ENCODE measurements at places on chromosomes 7 and 10. TPM values are rescaled to one million over a fixed set of nuclear protein-coding genes. Genes with fewer than 3 reads are reported as not detected.
A peak's percentile ranks its signal among the peaks of the same experiment; 100 is the strongest.

DNA sequence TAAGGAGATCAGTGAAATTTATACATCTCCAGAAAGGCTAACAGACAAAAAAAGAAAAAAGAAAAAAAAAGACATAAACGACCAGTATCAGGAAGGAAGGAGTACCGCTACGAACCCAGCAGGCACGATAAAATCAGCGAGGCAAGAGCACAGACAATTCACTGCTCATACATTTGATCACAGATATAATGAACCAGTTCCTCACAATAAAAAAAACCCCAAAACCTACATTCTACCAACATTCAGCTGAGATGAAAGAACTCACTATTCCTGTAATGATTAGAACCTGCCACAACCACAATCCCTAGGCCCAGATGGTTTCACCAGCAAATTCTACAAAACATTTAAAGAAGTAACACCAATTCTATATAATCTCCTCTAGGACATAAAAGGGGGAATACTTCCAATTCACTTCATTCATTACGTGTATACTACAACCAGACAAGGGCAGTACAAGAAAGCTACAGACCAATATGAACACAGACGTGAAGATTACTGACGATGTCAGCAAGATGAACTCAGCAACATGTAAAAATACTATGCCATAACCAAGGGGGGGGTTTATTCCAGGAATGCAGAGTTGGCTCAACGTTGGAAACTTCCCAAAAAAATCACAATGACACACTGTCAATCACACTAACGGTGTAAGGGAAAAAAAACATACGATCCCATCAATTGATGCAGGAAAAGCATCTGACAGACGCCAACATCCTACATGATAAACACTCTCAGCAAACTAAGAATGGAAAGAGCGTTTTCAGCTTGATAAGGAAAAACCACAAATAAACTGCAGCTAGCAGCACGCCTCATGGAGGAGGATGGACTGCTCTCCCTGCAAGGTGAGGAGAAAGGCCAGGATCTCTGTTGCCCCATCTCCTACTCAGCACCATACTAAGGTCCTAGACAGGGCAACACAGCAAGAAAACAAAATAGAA, 256.2 kb downstream of the ELFN1 start:
- peak; percentile 69 for DNase-seq

The KCNIP2 gene
- 3.5 TPM for total RNA-seq

GRCh38 chr7:1853431-1853985, 183.4 kb downstream of the ELFN1 start:
- DNase-seq = no peak

The CDK14 gene
- total RNA-seq = not detected

The MYH16 gene
- total RNA-seq = not detected

The PKD2L1 gene
- not detected for total RNA-seq

The UCN3 gene
- total RNA-seq = not detected

- no peak for DNase-seq
These were observed 19.4 kb downstream of the ZMIZ1 start for GRCh38 chr10:79088176-79088575.

The DNAH11 gene
- 1.3 TPM for total RNA-seq

The ITGA8 gene
- not detected for total RNA-seq

DNA sequence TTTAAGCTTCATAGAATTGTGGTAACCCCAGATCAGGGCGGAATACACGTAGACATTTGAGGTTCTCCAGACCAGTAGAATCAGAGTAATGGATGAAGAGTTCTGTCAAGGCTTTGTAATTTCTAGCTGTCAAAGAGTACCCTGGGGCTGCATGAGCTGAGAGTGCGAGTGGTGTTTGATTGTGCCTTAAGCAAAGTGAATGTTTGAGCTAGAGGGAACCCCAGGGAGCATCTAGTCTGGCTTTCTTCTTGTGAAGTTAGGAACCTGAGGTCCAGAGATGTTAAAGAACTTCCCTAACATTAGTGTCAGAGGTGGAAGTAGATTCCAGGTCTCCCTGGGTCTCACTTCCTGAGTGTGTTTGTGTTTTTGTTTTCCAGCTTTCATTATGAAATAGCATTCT, 212.3 kb upstream of the FZD1 start:
- DNase-seq = no peak

DNA sequence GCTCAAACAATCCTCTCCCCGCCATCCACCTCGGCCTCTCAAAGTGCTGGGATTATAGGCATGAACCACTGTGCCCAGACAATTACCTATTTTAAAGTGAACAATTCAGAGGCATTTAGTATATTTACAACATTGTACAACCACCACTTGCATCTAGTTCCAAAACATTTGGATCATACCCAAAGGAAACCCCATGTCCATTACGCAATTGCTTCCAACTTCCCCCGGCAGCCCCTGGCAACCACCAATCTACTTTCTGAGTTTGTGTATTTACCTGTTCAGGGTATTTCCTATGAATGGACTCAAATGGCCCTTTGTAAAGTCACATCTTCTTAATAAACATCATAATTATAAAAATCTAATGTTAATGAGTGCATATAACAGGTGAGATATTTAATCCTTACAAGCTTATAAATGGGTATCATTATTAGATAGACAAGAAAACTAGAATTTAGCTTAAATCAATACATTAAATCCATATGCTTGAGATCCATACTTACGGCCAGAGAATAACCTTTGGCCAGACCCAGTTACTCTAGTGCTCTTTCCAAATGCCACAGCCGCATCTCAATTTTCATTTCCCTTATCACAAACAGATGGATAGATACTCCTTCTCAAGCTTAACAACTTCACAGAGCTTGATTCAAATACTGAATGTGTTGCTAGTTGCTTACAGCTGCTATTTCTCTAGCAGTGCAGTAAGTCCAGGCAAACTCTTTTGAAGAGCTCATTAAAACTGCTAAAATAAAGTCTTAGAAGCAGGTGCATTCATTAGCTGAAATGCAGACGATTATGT, 133.4 kb upstream of the MKLN1 start:
- DNase-seq = no peak
